ENCODE measurements at places on chromosomes 1 and 21.

DNA sequence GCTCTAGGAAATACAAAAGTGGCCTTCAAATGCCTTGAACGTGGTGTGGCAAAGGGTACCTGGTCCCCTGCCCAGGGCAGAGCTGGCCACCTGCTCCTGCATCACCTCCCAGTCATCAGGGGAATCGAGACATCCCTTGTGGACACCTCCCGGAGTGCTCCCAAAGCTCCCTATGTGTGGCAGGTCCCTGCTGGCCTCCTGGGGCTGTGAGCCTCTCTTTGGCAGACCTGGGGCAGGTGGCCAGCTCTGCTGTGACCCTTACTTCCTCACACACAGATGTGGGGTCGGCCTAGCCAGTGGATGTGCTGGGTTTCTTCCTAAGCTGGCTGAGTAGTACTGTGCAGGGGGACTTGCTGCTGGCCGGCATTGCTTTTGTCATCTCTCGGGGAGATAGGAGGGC lies 86.5 kb downstream of the ITPKB start:
- DNase-seq, result no peak

DNA sequence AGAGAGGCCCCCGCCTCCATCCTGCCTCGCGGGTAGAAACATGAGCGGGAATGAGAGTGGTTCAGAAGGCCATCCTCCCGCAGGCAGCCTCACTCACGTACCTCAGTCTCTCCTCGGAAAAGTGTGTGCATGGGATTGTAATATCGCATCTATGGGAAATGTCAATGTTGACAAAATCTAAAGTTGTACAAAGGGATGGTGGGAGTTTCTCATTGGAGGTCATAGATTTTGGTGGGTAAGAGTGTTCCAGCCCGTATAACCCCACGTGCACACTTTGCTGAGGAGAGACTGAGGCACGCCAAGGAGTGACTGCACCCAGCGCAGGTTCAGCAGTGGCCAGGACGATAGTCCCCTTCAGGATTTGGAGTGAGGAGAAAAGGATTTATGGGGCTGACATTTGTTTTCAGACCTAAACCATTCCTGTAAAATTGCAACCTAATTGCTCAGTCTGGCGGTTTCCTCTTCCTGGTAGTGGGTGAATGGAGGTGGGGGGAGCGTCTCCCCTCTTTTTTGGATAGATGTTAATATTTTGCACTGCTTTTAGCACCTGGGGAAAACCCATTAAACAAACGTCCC lies 59.6 kb downstream of the GALNT2 start:
- no peak for DNase-seq

DNA sequence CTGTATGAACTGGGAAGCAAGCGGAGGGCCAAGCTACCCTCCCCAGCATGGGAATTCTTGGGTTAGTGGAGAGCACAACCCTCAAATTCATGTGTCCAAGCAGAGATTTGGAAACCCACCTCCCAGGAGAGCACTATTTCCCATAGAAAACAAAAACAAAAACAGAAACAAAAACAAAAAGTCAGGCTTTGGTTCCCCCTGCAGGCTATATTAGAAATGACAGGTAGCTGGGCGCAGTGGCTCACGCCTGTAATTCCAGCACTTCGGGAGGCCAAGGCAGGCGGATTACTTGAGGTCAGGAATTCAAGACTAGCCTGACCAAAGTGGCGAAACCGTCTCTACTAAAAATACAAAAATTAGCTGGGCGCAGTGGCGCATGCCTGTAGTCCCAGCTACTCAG lies 10.8 kb downstream of the MINDY1 start:
- DNase-seq, result peak; percentile 19

DNA sequence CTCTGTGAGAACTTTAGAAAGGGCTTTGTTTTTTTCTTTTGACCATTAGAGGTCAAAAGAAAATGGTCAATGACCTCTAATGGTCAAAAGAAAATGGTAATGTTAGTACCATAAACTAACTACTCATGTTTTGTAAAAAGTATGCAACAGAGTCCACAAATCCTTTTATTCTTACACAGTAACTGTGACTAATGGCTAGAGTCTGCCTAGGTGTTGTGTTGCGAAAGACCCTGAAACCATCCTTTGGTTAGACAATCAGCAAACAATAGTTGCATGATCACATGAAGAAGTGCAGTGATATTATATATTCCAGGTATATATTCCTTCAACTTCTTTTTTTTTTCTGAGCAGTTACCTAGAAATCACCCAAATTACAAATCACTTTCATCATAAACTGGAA lies 40.9 kb downstream of the NEGR1 start:
- no peak for DNase-seq

DNA sequence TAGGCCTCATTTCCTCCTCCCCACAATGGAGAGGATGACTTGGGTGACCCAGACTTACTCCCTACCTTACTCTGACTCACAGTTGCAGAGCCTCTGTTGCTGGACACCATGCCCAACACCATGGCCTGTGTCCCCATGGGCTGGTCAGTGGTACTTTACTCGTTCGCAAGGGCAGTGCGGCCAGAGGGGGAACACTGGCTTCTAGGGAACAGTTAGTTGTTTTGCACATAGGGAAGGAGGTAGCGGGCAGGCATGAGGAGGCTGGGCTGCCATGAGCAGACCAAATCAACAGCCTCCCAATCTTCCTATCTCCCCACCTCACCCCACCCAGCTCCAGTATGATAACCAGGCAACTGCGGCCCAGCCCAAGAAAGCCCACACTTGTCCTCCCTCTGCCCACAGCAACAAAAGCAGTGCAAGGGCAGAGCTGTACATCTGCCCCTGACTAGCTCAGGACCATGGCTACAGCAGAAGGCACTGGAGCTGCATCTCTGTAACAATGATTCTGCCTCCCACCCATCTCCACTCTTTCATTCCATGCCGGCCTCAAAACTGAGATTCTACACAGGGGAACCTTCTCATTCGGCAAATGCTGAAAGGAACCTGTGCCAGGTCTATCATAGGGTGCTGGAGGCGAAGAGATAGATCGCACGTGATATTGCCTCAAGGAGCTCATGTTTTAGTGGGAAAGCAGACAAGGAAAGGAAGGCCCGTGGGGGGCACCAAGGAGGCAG lies 18.6 kb downstream of the TAL1 start:
- DNase-seq, result no peak

- DNase-seq, result no peak
Measured at GRCh38 chr1:8892026-8892425, 13.5 kb upstream of the ENO1 start.

Measured in NCI-H1694 (cell line).